ENCODE measurements at places on chromosomes 3 and 15.

DNA sequence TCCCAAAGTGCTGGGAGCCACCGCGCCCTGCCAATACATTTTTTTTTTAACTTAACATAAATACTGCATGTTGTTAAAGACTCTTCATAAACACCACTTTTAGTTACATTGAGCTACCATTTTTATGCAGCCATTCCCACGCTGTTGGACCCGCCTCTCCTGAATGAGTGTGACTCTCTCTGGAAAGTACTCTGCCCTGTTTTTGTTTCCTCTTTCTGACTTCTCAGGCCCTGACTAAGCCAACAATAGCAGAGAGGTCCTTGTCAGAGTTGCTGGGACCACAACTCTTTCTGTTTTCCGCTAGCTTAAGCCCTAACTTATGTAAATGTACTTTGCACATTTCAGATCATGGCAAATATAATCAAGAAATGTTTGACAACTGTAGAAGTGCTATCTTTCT is 35.2 kb downstream of the PARP15 start:
- DNase-seq = peak; percentile 53

- DNase-seq = no peak
Observed at GRCh38 chr3:5022966-5023776, 43.9 kb downstream of the BHLHE40 start.

- DNase-seq = peak; percentile 91
Observed at GRCh38 chr15:66907826-66908743, 157.3 kb upstream of the SMAD3 start.

GRCh38 chr3:176159796-176160195 is 1037.5 kb downstream of the TBL1XR1 start:
- no peak for DNase-seq

- DNase-seq = no peak
Observed at GRCh38 chr15:100314809-100315400, 26.9 kb downstream of the ADAMTS17 start.

All from suppressor macrophage (primary cell).